ENCODE measurements at places on chromosomes 7 and 10. TPM values are rescaled to one million over a fixed set of nuclear protein-coding genes. Genes with fewer than 3 reads are reported as not detected.

The OR2A5 gene
- not detected for total RNA-seq

- H3K27ac ChIP-seq, result peak overlapping the region; percentile 91
- H3K4me3 ChIP-seq, result peak overlapping the region; percentile 52
- H3K27me3 ChIP-seq, result no peaks in the 10 kb centered on the region
- DNase-seq, result peak; percentile 66
- peaks cover 29% of the 10 kb centered on the region for H3K4me1 ChIP-seq
These were observed 91.9 kb upstream of the JAZF1 start for GRCh38 chr7:28272461-28272877.

GRCh38 chr7:73487486-73487885 is 34.6 kb downstream of the BAZ1B start:
- DNase-seq, result no peak
- H3K4me1 ChIP-seq, result peaks cover 4% of the 10 kb centered on the region
- no peak overlapping the region for H3K4me3 ChIP-seq
- no peak overlapping the region for H3K27ac ChIP-seq
- no peaks in the 10 kb centered on the region for H3K27me3 ChIP-seq
- H3K36me3 ChIP-seq, result peaks cover 14% of the 10 kb centered on the region

The OR2A42 gene
- not detected for total RNA-seq

Measured in natural killer cell treated with Interleukin-12 subunit alpha and Interleukin-12 subunit beta and Interleukin-15 and Interleukin-18, amount 100 ng/mL, for 72 hours (primary cell).